GM06990 (cell line): ENCODE measurements at places on chromosomes 1 and 21.

- DNase-seq: peak; percentile 18
These were observed 68.3 kb upstream of the SIM2 start for GRCh38 chr21:36630485-36631206.

DNA sequence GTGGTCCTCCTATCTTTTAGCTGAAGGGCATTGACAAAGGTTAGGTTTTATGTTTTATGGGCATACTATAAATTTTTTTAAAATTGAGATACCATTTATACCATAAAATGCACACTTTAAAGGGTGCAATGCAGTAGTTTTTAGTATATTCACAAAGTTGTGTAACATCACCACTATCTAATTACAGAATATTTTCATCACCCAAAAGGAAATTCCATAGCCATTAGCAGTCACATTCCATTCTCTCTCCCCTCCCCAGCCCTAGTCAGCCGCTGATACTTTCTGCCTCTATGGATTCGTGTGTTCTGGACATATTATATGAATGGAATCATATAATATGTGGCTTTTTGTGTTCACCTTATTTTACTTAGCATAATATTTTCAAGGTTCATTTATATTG lies 135.8 kb upstream of the B3GALT2 start:
- no peak for DNase-seq

DNA sequence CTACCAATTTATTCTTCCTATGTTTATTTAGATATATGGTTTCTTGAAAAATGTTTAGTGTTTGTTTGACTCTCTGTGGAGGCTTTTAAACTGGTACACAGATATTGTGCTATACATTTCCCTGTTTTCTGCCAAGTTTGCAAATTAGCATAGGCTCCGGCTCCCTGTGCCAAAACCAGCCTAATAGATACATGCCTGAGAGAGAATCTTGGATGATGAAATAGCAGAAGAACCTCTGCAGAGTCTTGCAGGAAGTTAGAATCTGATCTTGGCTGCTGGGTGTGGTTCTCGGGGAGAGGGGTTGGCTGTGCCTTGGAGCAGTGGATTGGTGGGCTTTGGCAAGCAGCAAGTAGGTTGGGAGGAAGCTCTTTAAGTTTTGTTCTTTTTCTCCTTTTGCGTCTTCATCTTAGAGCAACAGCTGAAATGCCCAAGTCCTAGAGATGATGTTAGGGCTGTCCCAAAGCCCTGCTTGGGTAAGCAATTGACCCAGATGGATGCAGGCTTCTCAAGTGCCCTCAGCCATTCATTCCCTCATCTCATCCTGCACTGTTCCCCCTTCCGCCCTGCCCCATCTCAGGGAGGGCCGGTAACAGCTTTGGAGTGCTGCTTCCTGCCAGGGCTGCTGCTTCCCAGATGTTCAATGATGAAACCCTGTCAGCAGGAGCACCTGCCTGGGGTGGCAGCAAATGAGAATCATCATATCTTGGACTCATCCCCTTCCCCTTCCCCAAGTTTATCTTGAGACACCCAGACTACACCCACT lies 9.3 kb downstream of the PLA2G2A start:
- DNase-seq: no peak

GRCh38 chr1:203148127-203148526 lies 20.6 kb downstream of the ADORA1 start:
- DNase-seq: no peak
